ENCODE measurements at places on chromosomes 16 and 17.
A peak's percentile ranks its signal among the peaks of the same experiment; 100 is the strongest.

DNA sequence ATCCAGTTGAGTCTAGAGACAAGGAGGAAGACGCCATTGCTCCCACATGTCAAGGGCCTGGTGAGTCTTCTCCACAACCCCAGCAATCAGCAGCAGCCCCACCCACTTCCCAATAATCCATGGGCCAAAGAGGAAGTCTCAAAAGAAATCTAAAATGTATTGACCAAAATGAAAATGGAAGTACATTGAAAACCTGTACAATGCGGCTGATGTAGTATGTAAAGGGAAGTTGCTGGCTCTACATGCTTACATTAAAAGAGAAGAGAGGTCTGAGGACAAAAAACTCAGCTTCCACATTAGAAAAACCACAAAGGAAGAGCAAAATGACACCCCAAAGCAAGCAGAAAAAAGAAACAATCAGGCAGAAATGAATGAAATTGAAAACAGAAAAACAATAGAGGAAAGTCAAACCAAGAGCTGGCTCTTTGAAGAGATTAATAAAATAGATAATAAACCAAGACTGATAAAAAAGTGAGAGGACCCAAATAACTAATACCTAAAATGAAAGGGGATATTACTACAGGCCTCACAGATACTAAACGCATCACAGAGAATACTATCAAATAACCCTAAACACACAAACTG lies 100.6 kb upstream of the METRNL start:
- no peak for DNase-seq

GRCh38 chr16:84448444-84448843 lies 56.0 kb downstream of the MEAK7 start:
- DNase-seq, result no peak

DNA sequence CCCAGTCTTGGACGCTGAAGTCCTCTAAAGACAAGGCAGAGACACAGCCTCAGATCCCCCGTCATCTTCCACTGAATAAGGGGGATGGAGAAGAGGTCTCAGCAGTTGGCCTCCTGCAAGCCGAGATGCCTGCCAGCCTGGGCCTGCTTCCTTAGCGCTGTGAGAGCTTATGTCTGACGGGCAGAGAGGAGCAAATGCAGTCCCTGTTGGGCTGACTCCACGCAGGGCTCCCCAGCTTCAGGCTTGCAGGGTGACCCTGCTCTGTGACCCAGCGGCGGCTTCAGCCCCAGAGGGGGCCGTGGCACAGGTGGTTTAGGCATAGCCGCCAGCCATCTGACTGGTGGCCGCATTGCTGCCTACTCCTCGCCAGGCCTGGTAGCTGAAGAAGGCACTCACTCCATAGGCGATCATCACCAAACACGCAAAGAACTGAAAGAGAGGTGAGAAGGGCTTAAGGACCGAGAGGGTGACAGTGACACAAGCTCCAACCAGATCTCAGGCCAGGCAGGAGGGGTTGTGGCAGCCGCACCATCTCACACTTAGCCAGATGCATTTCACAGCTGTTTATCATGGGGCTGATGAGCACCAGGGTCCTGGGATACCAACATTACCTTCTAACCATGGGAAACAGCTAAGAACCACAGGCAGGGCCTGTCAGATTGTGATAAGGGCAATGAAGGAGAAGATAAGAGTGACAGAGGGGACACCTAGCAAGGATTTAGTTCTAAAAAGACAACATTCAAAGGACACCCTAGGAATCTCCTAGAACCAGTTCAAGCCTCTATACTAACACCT lies 11.7 kb downstream of the ARL2BP start:
- no peak for DNase-seq

DNA sequence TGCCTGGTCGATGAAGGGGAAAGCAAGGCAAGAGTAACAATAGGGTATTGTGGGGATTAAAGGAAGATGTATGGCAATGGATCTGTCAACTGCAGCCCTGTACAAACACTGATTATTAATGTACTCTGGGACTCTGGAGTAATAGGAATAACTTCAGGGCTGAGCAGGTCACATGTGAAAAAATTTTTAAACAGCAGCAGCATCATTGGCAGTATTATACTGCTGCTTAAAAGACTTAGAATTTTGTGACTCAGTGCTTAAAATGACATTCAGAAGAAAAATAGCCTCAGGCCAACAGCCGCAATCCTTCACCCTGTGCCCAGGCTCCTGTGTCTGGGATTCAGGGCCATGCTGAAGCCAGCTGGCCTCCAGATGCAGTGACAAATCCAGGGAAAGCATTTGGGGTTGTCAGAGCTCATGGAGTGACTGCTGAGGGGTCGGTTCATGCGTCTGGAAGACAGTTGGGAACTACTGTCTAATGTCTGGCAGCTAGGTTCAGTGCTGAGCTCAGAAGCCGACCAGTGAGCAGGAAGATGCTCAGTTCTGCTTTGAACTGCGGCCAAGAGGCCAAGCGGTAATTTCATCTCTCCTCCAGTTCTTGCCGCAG lies 22.2 kb downstream of the TEX2 start:
- peak; percentile 84 for DNase-seq

GRCh38 chr17:55072898-55073297 lies 104.3 kb downstream of the STXBP4 start:
- DNase-seq, result no peak

DNA sequence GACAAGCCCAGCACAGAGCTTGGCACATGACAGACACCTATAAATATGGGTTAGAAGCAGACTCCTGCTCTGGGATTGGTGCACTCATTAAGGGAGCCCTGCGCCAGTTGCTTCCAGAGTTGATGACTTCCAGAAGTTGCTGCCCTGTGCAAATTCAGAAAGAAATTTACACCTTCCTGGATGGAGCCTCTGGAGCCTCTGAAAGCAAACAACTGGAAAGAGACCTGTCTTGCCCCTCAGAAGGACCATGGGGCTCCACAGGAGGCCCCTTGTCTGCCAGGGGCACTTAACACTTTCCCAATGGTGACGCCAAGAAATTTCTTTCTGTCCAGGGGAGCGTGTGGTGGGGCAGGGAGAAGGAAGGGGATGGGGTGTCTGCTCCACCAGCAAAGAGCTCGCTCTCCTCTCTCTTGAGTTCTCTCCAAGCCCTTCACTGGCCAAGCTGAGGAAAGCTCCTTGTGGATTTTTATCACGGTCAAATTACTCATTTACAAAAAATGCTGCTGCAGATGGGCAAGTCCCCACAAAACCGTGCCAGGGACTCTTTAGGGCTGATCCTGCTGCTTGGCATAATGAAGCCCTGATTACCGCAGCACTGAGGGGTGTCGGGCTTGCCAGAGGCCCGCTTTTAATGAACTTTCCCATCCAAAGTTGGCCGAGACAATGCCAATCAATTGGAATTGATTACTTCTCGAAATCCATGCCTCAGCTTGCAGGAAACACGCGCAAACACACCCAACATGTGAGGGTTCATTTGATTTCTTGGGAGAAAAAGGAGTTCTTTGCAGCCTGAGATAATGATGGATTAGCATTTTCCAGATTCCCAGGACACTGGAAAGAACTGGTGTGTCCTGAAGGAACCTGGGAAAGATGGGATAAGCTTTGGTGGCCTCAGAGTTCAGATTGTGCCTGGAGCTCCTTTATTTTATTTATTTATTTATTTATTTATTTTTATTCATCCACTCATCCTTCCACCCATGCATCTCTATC lies 583.6 kb upstream of the CDH5 start:
- peak; percentile 90 for DNase-seq

- no peak for DNase-seq
These were observed 7.1 kb downstream of the NKIRAS2 start for GRCh38 chr17:42026857-42027589.

GRCh38 chr16:31916056-31916488 lies 42.5 kb downstream of the ZNF267 start:
- no peak for DNase-seq

DNA sequence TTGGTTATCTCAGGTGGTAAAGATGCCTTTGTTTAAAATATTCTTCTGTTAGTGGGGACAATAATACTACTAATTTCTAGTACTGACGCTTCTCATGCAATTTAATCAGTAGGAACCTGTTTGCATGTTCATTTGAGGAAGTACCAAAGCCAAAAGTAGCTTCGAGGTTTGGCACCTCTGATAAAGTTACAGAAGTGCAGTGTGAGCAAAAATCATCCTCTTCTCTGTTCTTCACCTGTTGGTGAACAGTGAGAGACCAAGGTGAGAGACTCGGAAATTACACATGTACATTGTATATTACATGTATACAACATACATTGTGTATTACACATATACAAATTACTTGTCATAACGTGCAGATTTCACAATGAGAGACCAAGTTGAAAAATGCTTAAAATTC lies 404.6 kb downstream of the MAF start:
- DNase-seq, result no peak

GRCh38 chr17:26792486-26792885 lies 501.4 kb upstream of the WSB1 start:
- DNase-seq, result no peak

DNA sequence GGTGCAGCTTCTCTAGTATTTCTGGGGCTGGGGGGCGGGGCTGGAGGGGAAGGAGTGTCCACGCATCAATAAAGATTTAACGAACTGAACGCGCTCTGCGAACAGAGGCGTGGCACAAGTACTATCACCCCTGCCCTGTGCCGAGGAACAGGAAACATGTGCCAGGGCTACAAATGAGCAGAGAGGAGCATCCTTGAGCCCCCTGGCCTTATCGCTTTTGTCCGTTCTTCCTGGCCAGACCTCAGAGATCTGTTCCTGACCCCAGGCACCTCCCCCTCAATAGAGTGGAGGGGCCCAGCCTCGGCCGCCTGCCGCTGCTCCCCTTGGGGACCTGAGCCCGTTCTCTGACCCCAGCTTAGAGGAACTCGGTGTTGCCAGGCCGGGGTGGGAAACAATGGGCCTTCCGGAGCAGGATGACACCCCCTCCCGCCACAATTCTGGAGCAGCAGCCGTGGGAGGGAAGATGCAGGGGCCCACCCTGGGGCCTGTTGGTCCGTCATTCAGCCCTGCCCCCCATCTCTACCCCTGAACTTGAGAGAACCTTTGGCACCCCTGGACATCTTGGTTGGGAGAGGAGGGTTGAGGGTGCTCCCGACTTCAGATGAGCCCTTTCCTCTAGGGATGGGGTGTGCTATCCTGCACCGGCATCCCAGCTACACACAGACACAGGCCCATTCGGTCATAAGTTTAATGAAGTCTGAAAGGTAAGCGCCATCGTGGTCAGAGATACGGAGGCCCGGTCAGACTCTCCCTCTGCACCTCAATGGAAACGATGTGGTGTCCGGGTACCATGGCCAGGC lies 1.1 kb downstream of the NAA38 start:
- DNase-seq, result no peak

DNA sequence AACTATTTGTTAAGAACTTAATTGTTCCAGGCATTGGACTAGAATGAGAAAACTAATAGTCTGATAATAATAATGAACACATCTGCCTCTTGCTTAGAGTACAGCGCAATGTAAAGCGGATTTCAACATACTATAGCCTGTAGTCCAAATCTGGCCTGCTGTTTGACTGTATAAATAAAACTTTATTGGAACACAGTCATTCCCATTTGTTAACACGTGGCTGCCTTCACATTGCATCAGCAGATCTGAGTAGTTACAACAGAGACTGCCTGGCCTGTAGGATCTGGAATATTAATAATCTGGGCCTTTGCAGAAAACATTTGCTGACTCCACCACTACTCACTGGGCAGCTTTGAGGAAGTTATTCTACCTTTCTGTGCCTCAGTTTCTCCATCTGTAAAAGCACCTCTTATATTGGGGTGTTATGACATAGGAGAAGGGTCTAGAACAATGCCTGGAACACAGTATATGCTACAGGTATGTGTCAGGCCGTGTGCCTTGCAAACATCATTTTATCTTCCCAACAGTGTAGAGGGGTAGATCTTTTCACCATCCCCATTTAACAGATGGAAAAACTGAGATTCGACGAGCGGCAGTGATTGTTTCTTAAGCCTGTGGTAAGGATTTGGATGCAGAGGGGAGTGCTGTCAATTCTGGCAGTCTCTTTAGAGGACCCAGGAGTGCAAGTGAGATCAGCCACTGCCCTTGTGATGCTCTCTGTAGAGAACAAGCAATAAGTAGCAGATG lies 22.2 kb downstream of the PDILT start:
- no peak for DNase-seq

DNA sequence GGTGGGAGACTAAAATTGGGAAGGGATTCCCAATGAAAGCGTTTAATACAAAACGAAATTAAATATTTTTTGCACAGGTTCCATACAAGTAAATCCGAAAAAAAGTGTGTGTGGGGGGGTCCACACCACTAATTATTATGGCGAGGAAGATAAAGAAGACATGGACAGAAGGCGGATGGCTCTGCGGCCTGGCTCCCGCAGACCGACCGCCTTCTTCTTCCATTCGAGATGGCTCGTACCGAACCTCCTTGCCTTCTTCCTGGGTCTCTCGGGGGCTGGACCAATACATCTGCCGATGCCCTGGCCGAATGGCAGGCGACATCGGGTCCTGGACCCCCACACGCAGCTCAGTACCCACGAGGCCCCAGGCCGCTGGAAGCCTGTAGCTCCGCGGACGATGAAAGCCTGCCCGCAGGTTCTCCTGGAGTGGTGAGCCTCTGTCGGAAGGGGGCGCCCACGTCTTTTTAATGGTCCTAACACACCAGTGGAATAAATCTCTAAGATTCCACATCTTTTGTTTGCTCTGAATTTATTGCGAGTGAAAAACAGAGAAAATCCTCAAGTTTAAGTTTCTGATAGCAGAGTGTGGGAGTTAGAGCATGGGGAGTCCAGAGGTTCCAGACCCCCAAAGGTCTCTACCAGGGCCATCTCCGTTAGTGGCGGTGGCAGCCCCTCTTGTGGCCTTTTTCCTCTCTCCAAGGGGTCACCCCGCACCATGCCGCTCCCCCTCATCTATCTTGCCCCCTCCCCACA lies 1.4 kb downstream of the PRAC2 start:
- DNase-seq, result peak; percentile 70

DNA sequence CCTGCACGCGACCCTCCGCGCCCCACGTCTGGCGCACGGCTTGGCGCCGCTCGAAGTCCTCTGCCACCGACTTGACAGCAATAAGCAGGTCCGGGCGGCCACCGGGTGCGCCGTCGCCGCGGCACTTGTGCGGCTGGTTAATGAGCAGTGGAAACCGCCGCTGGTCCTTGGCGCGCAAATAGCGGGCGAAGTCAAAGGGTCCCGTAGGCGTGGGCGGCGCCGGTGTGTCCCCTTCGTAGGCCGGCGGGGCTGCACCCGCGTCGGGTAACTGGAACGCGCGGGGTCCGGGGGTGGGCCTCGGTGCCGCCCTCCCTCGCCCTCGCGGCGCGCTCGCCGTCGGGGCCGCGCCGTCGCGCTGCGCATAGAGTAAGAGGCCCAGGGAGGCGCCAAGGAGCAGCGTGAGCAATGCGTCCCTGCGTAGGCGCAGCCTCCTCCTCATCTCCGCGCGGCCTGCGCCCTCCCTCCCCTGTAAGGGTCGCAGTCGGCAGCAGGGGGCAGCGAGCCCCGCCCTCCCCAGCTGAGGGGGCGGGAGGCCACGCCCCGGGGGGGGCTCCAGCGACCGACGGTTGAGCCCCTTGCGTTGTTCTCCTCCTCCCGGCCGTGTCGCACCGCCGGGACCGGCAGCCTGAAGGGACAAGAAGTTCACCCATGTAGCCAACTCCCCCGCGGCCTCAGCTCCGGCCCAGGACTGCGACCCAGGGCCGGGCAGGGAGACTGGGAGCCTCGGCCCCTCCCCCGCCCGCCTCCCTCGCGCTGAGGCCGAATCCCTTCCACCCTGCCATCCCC lies 558 bp downstream of the B3GNT9 start:
- peak; percentile 60 for DNase-seq

GRCh38 chr17:16251043-16251442 lies 34.0 kb downstream of the PIGL start:
- no peak for DNase-seq
